ENCODE measurements at places on chromosomes 6 and 20. TPM values are rescaled to one million over a fixed set of nuclear protein-coding genes. Genes with fewer than 3 reads are reported as not detected.
A peak's percentile ranks its signal among the peaks of the same experiment; 100 is the strongest.

Gene SYS1
- total RNA-seq = 33.1 TPM

DNA sequence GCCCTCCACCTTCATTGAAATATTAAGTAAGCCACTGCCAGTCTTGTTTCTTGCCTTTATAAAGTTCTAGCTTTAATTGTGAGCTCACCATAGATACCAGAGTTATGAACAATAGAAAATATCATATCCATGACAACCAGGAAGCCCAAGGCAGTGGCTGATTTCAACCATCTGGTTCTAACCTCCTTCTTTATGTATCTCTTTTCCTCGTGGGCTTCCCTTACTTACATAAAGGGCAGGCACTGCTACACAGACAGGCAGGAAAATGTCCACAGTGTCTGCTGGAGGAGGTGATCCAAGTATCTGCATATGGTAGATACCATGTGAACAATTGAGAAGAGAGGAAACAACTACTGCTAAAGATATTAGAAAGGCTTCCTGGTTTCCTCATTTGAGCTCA lies 65.2 kb upstream of the PRND start:
- no peaks in the 10 kb centered on the region for H3K4me1 ChIP-seq
- no peak overlapping the region for H3K27ac ChIP-seq
- DNase-seq = no peak
- no peaks in the 10 kb centered on the region for H3K27me3 ChIP-seq
- H3K4me3 ChIP-seq = no peak overlapping the region

GRCh38 chr6:111184827-111185532 lies 97.7 kb downstream of the SLC16A10 start:
- no peaks in the 10 kb centered on the region for H3K36me3 ChIP-seq
- no peaks in the 10 kb centered on the region for H3K4me1 ChIP-seq
- no peak overlapping the region for H3K27ac ChIP-seq
- no peaks in the 10 kb centered on the region for H3K27me3 ChIP-seq
- DNase-seq = no peak
- no peak overlapping the region for H3K4me3 ChIP-seq

GRCh38 chr20:24915440-24915839 lies 33.6 kb upstream of the CST7 start:
- no peaks in the 10 kb centered on the region for H3K27me3 ChIP-seq
- H3K4me1 ChIP-seq = peaks cover 10% of the 10 kb centered on the region
- no peaks in the 10 kb centered on the region for H3K36me3 ChIP-seq
- H3K4me3 ChIP-seq = no peak overlapping the region
- no peak for DNase-seq

Gene BPIFB2
- 0.56 TPM for total RNA-seq

GRCh38 chr6:37008484-37009465 lies 3.3 kb downstream of the FGD2 start:
- H3K27ac ChIP-seq = peak overlapping the region; percentile 19
- H3K4me3 ChIP-seq = no peak overlapping the region
- DNase-seq = no peak

DNA sequence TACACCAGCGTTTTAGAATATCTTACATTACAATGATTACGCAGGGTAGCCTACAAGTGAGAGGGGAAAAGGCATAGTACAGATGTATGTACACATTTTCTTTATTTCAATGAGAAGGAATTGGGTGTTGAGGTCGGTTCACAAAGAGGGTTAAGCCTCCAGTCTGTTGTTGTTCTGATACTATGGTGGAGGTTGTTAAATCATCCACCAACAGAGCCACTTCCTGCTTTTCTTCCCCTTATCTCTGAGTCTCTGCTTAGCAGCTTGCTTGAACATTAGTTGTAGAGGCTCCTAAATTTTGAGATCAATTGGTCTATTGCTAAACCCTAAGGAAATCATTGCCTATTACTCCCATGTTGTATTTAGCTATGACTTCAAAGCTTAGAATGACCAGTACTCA lies 7.3 kb downstream of the RGS17 start:
- no peak overlapping the region for H3K4me3 ChIP-seq
- no peaks in the 10 kb centered on the region for H3K4me1 ChIP-seq
- no peaks in the 10 kb centered on the region for H3K36me3 ChIP-seq
- no peak for DNase-seq

Data from testis (tissue), 5 donors.